ENCODE measurements at places on chromosomes 5 and 9. TPM values are rescaled to one million over a fixed set of nuclear protein-coding genes. Genes with fewer than 3 reads are reported as not detected.

The LCN15 gene
- total RNA-seq = not detected

The MGAT4B gene
- total RNA-seq = 666 TPM

The PCDHGA11 gene
- total RNA-seq = not detected

- no peak for DNase-seq
These were observed 797 bp downstream of the FAM78A start for GRCh38 chr9:131275332-131276093.

DNA sequence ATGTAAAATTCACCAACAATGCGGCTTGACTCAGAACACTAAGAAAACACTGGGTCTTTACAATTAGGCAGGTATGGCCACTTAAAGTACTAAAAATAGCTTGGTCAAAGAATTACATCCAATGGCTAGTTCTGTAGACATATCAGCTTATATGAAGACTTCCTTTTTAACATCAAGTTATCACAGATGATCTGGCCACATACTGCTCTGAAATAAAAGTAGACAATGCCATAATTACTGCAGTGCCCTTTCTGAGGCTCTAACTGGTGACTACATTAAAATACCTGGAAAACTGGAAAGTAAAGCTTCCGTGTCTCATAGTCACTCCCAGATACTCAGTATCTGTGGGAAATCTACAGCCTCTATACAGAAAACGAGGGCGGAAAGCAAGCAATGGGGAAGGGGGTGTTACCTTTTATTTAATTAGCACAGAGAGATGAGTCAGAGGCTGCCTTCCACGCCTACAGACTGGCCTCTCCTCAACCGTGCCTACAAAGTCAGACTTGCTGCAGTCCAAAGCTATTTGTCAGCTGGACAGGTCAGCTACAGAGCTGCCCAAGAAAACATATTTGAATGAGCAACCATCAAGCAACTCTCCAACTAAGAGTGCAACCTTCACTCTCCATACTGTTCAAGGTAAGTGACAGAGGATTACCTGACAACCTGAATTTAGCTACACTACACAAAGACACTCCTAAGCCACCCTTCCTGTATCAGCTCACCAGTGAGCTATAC, 8.7 kb downstream of the SERINC5 start:
- peak; percentile 92 for DNase-seq

- DNase-seq = no peak
These were observed 71.5 kb downstream of the NEK6 start for GRCh38 chr9:124329206-124329792.

GRCh38 chr5:72552041-72552557, 44.9 kb upstream of the ZNF366 start:
- no peak for DNase-seq

Data from Caki2 (cell line).